ENCODE measurements at places on chromosomes 7 and 10. TPM values are rescaled to one million over a fixed set of nuclear protein-coding genes. Genes with fewer than 3 reads are reported as not detected.

- peak; percentile 74 for DNase-seq
These were observed 37.0 kb upstream of the RET start for GRCh38 chr10:43039624-43040481.

GRCh38 chr10:70334526-70335245 lies 47.7 kb downstream of the LRRC20 start:
- DNase-seq, result no peak

GRCh38 chr7:76187272-76187671 lies 14.4 kb upstream of the SRRM3 start:
- no peak for DNase-seq

GRCh38 chr7:28408105-28408959 lies 4.0 kb upstream of the CREB5 start:
- no peak for DNase-seq

- DNase-seq, result no peak
These were observed 10.7 kb upstream of the FHIP2A start for GRCh38 chr10:114810926-114811325.

DNA sequence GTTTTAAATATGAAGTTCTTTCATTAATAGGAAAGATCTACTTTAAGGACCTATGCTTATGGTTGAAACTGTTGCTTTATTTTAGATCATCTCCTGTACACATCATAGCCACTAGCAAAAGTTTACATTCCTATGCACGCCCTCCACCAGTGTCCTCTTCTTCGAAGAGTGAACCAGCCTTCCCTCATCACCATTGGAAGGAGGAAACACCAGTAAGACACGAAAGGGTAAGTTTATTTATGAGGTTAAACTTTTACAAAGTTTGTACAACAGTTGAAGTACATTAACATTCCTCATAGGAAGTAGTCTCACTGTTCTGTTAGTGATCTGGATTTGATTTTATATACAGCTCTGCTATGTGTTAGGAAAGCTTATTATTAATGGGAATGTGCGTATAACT lies 16.9 kb downstream of the HBP1 start:
- DNase-seq, result no peak

DNA sequence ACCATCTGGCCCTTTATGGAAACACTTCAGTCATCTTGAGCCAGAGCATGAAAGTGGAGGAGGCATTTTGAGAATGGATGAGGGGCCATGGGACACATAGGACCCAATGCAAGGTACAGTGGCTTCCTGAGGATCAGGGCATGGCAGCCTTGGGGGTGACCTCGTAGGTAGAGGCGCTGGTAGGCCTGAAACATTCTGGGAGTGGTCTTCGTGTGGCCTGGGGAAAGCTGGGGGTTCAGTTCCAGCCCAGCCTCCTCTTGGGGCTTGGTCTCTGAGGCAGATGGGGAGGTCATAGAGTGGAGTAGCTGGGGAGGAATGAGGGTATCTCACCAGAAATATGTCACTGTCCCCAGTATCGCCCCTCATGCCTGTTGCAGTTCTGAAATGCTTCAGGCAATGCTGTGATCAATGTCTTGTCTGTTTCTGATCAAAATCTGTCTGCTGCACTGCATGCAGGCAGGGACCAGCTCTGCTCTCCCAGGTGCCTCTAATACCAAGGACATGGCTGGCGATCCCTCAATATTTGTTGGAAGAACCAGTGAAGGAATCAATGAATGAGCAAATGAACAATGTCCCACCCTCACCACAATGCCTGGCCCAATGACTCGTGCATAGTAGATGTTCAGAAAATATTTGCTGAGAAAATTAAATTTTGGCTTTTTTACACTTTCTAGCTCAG lies 90.9 kb downstream of the CHST15 start:
- peak; percentile 76 for DNase-seq

SGCE gene
- 58.1 TPM for total RNA-seq

MYH16 gene
- total RNA-seq, result not detected

GIMAP6 gene
- 46.6 TPM for total RNA-seq

PALD1 gene
- total RNA-seq, result 7.6 TPM

GJD4 gene
- total RNA-seq, result not detected

MMD2 gene
- total RNA-seq, result not detected

LIPF gene
- not detected for total RNA-seq

GDF2 gene
- total RNA-seq, result not detected

LLCFC1 gene
- total RNA-seq, result not detected

LIMK1 gene
- 23.1 TPM for total RNA-seq

PMS2 gene
- total RNA-seq, result 11.0 TPM

All from mesenteric fat pad (tissue), 1 donor.